Natural killer cell treated with Interleukin-12 subunit alpha and Interleukin-12 subunit beta and Interleukin-15 and Interleukin-18, amount 100 ng/mL, for 72 hours (primary cell): ENCODE measurements at places on chromosomes 2 and 18. TPM values are rescaled to one million over a fixed set of nuclear protein-coding genes. Genes with fewer than 3 reads are reported as not detected.

GRCh38 chr2:174636987-174637386, 39.4 kb upstream of the WIPF1 start:
- DNase-seq, result no peak

TXNDC2 gene
- total RNA-seq, result not detected

GRCh38 chr2:186709529-186710450, 15.9 kb downstream of the FAM171B start:
- no peak for DNase-seq

DNA sequence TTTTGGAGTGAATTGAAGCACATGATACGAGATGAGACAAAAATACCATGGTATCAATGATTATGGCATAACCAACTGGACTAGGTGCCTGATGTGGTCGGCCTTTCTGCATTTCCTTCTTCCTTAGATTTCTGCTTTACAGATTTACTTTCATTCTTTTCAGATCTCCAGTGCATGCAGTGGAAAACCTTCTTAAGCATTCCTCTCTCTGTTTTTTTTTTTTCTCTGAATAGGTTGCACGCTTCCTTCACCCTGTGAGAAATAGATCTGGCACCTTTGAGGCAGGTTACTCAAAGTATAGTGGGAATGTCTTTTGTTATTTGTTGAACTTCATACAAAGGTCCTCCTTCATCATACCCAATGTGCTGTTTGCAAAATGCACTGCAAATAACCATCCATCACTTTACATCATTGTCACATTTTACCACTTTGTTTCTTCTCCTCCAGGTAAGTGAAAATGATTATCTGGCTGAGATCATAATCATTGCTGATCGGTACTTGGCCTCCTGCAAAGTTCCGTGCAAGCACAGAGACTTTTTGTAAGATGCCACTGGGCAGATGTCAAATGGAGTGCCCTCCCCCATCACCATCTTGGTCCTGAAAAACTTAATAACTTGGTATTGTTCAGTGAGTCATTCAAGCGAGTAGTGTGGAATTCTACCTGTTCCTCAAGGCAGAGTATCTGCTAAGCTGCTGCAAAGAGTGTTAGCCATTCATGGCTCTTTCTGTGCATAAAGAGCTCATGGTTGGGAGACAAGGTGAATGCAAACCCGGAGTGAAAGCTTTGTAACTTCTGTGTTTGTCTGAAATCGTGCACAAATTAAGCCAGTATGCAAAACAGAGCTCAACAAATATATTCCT, 30.0 kb upstream of the KLHL14 start:
- DNase-seq, result no peak

HAAO gene
- total RNA-seq, result not detected

DSG1 gene
- not detected for total RNA-seq

GRCh38 chr2:46846536-46846935, 69.1 kb downstream of the MCFD2 start:
- DNase-seq, result no peak

DNA sequence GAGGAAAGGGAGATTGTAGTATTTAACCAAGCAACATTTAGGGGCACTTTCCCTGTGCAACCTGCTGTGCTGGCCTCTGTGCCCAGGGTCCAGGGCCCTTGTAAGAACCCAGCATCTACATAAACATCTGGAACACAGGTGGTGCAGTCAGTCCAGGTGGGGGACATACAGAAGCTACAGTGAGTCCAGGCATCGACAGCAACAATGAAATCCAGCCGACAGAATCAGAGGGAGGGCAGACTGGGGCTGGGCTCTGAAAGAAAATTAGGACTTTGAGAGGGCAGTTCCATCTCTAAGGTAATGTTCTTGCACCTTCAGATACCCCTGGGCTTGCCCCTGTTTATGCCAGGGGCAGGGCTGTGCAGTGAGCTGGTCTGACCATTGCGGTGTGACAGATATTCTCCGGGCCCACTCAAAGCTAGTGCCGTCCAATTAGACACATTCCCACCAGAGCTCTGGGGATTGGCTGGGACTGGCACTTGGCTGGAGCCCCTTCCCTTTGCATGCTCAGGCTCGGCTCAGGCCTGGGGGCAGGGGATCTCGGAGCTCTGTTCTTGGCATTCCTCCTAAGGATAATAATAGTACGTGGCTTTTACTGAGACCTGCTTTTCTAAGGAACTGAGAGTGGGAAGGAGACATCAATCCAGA, 5.4 kb downstream of the LBH start:
- no peak for DNase-seq

- DNase-seq, result no peak
Observed at GRCh38 chr2:73034661-73035375, 36.7 kb downstream of the SFXN5 start.

SCYGR5 gene
- total RNA-seq, result not detected

DNA sequence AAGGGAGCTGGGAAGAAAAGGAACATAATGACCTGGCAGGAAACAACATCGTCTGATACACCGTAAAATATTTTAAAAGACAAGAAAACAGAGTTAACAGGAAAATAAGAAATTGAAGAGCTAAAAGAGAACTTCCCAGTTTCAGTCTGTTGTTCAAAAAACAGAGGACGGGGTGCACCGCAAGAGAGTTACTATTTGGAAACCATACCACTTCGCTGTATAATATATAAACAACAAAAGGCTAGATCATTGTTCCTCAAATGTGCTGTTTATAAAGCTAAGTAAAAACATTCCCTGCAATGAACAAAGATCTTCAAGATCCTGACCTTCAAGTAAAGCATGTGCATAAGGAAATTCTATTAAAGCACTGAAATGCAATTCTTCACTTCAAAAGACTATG, 2.1 kb downstream of the PPP3R1 start:
- no peak for DNase-seq

ANKRD62 gene
- not detected for total RNA-seq

EFEMP1 gene
- not detected for total RNA-seq

GRCh38 chr2:191115804-191116203, 35.0 kb downstream of the STAT4 start:
- DNase-seq, result no peak

- DNase-seq, result no peak
Observed at GRCh38 chr2:235238537-235238936, 255.3 kb upstream of the AGAP1 start.

GRCh38 chr18:8174771-8175170, 434.5 kb upstream of the RAB12 start:
- DNase-seq, result no peak

- DNase-seq, result no peak
Observed at GRCh38 chr2:236354056-236354940, 90.1 kb upstream of the ASB18 start.

GRCh38 chr2:223597076-223597475, 5.1 kb downstream of the SCG2 start:
- no peak for DNase-seq

- no peak for DNase-seq
Observed at GRCh38 chr2:214481204-214481603, 70.3 kb downstream of the VWC2L start.

DPYSL5 gene
- not detected for total RNA-seq

DNA sequence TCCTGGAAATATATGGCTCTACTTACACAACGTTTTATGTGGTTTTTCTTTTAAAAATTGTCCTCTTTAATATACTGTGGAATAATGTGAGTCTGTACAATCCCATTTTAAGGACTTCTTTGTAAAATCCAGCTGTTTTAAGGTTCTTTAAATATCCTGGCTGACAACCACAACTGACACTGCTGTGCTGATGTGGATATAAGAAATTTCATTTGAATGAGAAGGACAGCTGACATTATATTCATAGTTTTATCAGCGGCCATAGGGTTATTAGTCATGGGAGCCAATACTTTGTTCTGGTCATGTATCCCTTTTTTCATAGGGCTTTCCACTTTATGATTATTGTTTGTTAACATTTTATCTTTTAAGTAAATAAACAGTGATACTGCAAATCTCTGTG, 169.5 kb downstream of the CAMKMT start:
- DNase-seq, result no peak

GRCh38 chr2:111005821-111006220, 114.9 kb upstream of the BCL2L11 start:
- DNase-seq, result no peak

PMS1 gene
- total RNA-seq, result 37.1 TPM

DNA sequence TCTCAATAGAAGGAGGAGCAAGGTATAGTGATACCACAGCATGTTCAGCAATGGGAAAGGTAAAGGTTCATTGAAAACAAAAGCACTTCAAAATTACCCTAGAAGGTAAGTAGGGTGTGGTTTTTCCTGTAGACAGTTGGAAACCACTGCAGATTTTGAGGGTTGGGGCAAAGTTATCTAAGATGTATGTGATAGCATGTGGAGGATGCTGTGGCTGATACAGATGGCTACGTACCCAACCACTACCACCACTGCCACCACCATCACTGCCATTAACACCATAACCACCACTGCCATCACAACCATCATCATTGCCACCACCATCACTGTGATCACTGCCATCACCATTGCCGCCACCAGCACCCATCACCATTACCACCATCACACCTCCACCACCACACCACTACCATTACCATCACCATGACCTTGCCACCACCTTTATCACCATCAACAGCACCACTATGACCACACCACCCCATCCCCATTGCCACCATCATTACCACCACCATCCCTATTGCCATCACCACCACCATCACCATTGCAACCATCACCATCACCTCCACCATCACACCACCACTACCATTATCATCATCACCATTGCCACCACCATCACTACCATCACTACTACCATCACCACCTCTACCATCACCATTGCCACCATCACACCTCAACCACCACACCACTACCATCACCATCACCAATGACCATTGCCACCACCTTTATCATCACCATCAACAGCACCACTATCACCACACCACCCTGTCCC, 3.7 kb downstream of the TMSB10 start:
- DNase-seq, result no peak

- no peak for DNase-seq
Observed at GRCh38 chr18:35038881-35039491, 2.2 kb upstream of the MAPRE2 start.

FEV gene
- total RNA-seq, result not detected

OTOS gene
- total RNA-seq, result not detected
